Germinal center (tissue), 1 donor: ENCODE measurements at places on chromosomes 1 and 21.
A peak's percentile ranks its signal among the peaks of the same experiment; 100 is the strongest.

DNA sequence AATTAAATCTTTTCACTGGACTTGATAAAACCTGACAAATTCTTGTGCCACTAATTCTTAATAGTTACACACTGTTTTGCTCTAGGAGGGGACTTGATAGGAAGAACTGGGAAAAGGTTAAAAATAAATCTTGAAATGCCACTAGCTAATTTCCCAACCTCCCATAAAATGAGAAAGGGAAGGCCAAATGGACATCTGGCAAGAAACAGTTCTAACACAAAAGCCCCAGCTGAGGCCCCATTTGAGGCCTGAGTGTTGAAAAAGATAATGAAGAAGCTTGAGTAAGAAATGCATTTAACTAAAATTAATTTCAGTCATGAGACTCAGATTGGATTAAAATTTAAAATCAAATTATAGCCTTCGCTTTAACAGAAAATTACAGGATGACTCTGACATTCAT, 11.2 kb upstream of the RAP1GAP start:
- no peak for DNase-seq

- DNase-seq, result no peak
Measured at GRCh38 chr1:119603695-119604094, 44.4 kb downstream of the ZNF697 start.

DNA sequence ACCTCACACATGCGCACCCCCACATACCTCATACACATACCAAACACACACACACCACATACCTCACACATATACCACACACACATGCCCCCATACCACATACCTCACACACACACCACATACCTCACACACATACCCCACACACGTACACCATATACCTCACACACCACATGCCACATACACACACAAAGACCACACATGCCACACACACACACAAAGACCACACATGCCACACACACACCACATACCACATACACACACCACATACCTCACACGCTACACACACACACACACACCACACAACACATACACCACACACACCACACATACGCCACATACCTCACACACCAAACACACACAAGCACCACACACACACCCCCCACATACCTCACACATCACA, 30.0 kb downstream of the HIVEP3 start:
- no peak for DNase-seq

DNA sequence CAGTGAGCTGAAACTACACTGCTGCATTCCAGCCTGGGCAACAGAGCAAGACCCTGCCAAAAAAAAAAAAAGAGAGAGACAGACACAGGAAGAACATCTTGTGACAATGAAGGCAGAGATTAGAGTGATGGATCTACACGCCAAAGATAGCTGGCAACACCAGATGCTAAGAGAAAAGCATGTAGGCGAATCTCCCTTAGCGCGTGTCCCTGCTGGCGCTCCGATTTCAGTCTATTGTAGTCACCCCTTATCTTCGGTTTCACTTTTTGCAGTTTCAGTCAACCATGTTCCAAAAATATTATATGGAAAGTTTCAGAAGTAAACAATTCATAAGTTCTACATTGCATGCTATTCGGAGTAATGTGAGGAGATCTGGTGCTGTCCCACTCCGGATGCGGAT, 11.6 kb upstream of the BRDT start:
- DNase-seq, result no peak

DNA sequence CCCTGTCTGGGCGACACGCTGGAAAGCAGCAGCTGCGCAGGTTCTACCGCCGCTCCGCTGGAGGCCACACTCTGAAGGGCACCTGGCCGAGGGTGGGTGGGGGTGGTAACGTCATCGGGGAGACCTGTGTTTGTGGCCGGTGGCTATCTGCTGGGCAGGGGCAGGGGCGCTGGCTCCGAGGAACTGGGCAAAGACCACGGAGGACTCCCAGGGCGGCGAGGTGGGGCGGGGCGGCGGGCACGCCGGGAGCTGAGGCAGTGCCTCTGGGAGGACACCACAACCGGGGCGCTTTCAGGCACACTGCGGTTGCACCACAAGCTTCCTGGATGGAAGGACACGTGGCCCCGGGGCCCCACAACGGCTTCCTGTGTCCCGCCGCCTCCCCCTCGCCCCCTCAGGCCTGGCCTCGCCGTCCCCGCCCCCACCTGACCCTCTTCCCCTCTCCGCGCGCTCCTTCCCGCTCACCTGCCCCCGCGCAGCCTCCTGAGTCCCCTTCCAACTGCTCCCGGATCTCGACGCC, 3.3 kb upstream of the DENND2D start:
- DNase-seq, result peak; percentile 90

GRCh38 chr1:169572187-169572586, 14.1 kb downstream of the F5 start:
- DNase-seq, result no peak

DNA sequence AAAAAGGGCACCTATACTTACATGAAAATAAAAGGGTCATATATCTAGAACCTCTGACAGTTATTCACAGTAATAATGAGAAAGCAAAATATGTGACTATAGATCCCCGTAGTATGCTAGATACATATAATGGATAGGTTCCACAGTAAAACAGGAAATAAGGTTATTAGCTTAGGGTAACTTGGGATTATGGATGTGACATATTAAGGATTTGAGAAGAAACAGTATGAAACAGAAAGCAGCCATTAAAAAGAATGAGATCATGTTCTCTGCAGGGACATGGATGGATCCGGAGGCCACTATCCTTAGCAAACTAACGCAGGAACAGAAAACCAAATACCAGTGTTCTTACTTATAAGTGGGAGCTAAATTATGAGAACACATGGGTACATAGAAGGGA, 1547.3 kb downstream of the BRINP3 start:
- no peak for DNase-seq

- DNase-seq, result no peak
Measured at GRCh38 chr1:28855469-28855951, 43.5 kb downstream of the OPRD1 start.
